ENCODE measurements at places on chromosomes 2 and 18.

- no peak for ATAC-seq
Measured at GRCh38 chr2:85434696-85435095, 16.2 kb downstream of the SH2D6 start.

GRCh38 chr18:35777039-35777438 is 195.4 kb upstream of the RMP24 start:
- no peak for ATAC-seq

- no peak for ATAC-seq
Measured at GRCh38 chr2:107437807-107438206, 388.9 kb upstream of the RGPD4 start.

DNA sequence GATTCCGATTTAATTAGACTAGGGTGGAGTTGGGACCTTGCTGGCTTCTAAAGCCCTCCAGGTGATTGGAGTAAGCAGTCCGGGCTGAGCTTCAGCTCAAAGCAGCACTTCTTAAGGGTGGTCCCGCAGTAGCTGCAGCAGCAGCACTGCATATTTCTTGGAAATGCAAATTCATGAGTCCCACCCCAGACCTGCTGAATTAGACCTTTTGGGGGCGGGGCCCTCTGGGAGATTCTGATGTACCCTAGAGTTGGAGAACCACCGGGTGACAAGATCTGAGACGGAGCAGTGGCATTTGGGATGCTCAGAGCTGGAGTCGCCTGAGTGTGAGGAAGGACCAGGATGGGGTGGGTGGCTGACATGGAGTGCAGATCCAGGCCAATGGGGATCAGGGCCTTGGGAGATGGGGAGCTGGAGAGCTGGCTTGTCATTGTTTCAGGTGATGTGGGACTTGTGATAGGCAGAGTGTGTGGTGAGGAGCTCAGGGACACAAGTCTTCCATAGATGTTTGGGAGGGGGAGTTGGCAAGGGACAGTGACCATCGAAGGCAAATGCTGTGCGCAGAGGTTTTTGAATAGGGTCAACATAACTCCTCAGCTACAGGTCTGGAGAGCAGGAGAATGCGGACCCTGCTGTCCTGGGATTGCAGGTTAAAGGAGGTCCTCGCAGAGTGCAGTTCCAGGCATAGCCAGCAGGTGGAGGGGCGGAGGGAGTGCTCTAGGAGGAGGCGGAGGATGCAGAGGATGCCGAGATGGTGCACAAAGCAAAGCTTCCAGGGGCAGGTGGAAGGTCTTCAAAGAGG is 130.9 kb upstream of the RAB12 start:
- ATAC-seq, result no peak

DNA sequence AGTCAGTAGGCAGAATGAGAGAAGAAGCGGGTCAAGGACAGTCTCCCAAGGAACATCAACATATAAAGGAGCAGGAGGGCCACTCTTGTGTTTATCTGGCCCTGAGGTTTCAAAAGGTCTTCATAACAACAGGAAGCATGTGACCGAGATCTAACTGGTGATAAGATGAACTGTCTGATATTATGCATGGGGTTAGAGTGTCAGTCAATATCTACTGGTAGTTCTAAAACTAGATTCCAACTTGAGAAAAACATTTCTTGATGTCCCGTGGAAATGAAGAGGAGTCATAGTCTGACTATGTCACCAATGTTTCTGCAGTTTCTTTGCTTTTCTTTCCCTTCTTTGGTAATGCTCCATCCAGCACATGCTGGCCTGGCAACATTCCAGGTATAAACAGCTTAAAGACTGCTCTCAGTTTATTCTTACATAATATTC is 77.5 kb upstream of the ITPRID2 start:
- ATAC-seq, result no peak

- no peak for ATAC-seq
Measured at GRCh38 chr18:47758000-47758399, 172.5 kb downstream of the SMAD2 start.

GRCh38 chr18:6001867-6002266 is 106.5 kb upstream of the TMEM200C start:
- no peak for ATAC-seq

- ATAC-seq, result no peak
Measured at GRCh38 chr2:190435031-190435670, 27.0 kb downstream of the MFSD6 start.

GRCh38 chr18:3263132-3263700 is 1.3 kb downstream of the MYL12B start:
- no peak for ATAC-seq

GRCh38 chr2:19377717-19378116 is 19.3 kb upstream of the OSR1 start:
- no peak for ATAC-seq

DNA sequence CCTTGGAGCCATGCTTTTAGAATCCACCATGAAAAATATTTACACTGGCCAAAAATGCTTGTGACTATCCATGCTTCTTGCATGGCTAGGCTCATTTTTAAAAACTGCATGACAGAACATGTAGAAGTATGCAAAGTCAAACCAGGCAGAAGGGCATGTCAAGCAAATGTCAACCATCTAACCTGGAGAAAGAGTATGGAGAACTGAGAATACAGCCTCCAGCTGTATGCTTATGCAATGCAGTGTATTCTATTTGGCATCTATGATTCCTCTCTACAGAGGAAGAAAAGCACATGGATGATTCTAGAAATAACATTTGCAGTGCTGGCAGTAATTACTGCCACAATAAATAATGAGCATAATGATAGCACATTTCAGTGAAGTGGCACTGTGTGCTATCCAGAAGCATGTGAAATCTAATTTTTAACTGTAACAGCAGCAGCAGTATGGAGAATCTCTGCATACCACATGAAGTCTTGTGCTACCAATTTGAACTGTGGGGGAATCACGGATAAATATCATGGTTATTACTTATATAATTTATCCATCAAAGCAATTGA is 87.3 kb upstream of the CCDC141 start:
- peak; percentile 84 for ATAC-seq

- peak; percentile 12 for ATAC-seq
Measured at GRCh38 chr2:101305492-101306078, 2.9 kb downstream of the RNF149 start.

DNA sequence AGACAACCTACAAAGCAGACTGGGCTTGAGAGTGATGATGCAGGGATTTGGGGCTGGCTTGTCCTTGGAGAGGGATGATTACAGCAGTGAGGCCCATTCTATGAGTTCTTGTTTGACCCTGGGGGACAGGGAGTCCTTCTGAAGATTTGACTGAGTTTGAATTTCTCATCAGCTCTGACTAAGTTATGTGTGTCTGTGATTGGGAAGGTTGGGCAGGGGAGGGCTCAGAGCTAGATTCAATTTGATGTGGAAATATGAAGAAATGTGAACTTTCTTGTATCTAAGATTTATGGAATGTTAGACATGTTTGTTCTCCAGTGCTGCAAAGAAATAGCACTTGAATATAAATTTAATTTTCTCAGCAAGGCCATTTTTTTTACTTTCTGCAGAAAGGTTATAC is 19.9 kb upstream of the IL1R2 start:
- no peak for ATAC-seq

- ATAC-seq, result peak; percentile 22
Measured at GRCh38 chr18:76212960-76213359, 282.1 kb downstream of the ZNF516 start.

GRCh38 chr18:11955239-11956029 is 25.9 kb upstream of the IMPA2 start:
- ATAC-seq, result peak; percentile 73

DNA sequence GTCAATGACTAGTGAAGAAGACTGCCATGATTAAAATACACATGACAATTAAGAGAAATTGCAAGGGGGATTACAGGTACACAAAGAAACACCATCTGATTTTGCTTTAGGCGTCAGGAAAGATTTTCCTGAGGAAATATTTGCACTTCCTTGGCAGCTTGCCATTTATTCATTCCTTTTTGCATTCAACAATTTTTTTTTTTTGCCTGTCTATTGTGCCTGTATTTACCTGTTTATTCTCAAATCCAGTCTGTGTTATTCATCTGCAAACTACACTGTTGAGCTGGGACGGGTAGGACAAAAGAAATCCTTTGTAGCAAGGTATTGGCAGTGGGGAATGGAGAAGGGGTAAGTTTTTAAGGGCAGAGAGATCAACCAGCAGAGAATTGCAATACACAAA is 31.8 kb downstream of the SMAD2 start:
- no peak for ATAC-seq

GRCh38 chr2:160252900-160253299 is 52.8 kb upstream of the ITGB6 start:
- no peak for ATAC-seq

DNA sequence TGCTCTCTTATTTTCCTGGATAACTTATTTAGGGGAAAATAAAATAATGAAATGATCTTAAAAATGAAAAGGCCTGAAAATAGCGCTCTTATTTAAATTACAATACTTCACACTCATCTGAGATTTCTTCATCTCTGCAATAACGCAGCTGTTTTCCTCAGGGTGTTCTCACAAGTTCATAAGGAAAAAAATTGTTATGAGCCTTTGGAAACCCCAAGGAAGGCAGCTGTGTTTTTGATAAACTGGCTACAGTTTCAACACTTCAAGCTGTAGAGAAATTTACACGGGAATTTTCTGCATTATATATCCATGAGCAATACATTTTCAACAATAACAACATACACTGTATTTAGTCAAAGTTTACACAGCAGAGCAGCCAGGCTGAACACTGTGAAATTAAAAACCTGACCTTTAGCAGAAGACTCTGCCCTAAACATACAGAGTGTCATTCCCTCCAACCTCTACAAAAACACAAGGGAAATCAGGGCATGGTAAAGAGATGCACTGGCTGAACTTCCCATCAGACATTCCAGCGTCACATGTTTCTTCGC is 959.6 kb downstream of the SLC4A3 start:
- ATAC-seq, result no peak

DNA sequence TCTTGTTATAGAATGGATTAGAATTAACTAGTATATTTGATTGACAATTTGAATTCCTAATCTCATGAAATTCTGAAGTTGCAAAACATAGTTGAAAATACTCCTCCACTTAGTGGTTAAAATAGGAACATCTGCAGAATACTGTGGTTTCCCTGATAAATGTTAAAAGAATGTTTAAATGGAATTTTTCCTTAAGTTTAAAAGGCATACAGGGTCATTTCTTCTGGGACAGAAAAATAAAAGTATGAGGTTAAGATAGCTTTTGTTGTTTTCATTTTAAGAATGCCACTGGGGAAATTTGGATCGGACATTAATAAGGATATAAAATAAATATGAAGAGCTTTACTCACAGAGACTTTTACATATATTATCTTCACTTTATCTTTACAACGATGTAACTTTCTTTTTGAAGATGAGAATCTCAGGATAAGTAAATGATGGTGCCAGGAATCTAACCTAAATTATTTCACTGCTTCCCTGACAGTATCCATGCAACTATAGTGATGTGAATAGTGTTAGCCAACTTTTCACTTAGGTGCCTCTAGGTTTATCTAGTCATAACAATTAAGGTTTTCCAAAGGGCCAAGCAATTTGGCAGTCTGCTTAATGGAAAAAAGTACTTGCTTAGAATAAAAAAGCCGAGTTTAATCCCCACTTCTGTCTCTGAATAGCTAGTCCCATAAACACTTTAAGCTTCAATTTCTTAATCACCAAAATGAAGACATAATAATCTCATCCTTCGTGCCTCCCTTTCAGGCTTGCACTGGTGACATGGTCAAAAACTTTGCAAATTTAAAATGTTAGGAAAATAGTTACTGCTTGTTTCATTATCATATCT is 151.8 kb upstream of the STK17B start:
- no peak for ATAC-seq

DNA sequence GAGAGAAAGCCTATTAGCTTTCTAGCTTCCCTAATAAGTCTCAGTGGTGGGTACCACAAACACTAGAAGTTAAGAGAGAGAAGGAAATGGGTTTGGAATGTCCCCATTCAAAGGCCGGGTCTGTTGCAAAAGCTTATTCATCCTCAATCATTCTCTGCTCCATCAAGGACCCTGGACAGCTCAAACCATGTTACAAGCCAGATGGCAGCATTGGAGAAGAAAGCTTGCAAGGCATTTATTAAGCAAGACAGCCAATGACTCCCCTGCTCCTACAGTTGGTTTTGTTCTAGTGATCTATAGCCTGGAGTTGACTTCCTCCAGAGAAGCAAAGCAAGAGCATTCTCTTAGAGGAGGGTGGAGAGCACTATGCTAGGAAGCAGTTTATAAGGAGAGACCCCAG is 86.9 kb upstream of the LMAN1 start:
- peak; percentile 46 for ATAC-seq

DNA sequence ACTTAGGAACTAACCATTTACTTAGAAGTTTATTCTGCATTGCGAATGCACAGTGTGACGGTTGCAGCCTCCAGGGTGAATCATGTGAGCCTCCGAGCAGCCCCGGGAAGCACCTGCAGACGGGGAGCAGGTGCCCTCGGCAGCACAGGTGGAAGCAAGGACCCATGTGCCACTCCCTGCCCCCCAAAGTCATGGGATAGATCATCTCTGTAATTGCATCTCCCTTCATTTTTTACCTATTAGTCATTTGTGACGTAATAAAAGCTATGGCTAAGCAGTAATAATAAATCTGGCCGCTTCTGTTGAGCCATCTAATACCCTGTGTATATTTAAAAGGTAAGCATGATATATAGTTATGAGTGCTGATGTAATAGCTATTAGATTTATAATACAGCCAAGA is 97.2 kb downstream of the PTGR3 start:
- peak; percentile 31 for ATAC-seq

- no peak for ATAC-seq
Measured at GRCh38 chr2:155218292-155218924, 519.9 kb downstream of the KCNJ3 start.

- ATAC-seq, result peak; percentile 62
Measured at GRCh38 chr2:33848486-33848885, 249.4 kb upstream of the FAM98A start.

- ATAC-seq, result peak; percentile 78
Measured at GRCh38 chr2:176885001-176885643, 327.5 kb upstream of the HNRNPA3 start.

DNA sequence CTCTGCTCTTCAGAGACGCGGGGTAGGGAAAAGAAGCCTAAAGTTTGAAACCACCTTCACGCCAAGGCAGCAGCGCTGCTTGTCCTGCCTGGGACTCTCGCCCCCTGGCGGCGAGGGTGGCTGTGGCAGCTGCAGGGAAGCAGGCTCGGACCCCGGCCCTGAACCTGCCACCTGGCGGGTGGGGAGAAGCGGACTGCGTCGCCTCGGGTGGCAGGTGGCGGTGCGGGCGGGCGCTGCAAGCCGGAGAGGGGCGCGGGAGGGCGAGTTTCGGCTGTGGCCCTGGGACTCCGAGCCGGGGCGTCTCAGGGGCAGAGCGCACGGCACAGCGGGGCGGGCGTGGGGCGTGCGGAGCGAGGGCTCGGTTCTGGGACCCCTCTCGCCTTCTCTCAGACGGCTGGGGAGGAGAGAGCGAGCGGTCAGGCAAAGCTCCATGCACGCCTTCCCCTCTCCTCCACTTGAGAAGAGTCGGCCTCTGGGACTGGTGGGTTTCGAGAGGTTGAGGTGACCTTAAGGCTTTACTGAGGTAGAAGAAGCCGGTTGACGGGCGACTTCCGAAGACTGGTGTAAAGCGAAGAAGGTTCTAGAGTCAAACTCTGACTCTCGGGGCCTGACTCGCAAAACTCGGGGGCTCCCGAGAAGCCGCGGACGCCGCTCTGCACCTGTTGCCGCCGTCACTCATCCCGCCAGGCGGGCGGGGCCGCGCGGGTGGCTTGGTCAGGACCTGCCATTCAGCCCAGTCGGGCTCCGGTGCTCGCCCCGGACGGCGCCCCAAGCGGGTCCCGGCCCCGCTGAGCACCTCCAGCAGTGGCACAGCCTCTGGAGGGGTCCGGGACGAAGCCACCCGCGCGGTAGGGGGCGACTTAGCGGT is 1.1 kb upstream of the BOLL start:
- ATAC-seq, result no peak

GRCh38 chr2:31729442-31730092 is 148.8 kb upstream of the SRD5A2 start:
- ATAC-seq, result peak; percentile 84
